Fibroblast of the aortic adventitia (primary cell): ENCODE measurements at places on chromosomes 16 and 17. TPM values are rescaled to one million over a fixed set of nuclear protein-coding genes. Genes with fewer than 3 reads are reported as not detected.

CCL3 gene
- total RNA-seq, result 0.18 TPM in 1 of 2 replicates, not detected in the other

MMP28 gene
- 0.09 TPM in 1 of 2 replicates, not detected in the other for total RNA-seq

GUCY2D gene
- total RNA-seq, result not detected in 2 replicates

UMOD gene
- total RNA-seq, result not detected in 2 replicates

BRIP1 gene
- total RNA-seq, result 2.0 and 20.9 TPM in 2 replicates

CCL16 gene
- total RNA-seq, result not detected in 2 replicates

TMEM170A gene
- total RNA-seq, result 7.0 and 13.6 TPM in 2 replicates

NACA2 gene
- total RNA-seq, result not detected in 2 replicates

MYH1 gene
- total RNA-seq, result 0.08 TPM in 1 of 2 replicates, not detected in the other

STX4 gene
- 24.2 and 29.7 TPM in 2 replicates for total RNA-seq

PDE6G gene
- 0.63 TPM in 1 of 2 replicates, not detected in the other for total RNA-seq

UNC45B gene
- total RNA-seq, result not detected in 2 replicates

MYOCD gene
- total RNA-seq, result 0.16 and 0.18 TPM in 2 replicates

METRNL gene
- 77.4 and 105 TPM in 2 replicates for total RNA-seq

CDRT15 gene
- total RNA-seq, result not detected in 2 replicates

ELP5 gene
- total RNA-seq, result 31.6 and 35.6 TPM in 2 replicates

XAF1 gene
- 27.5 and 47.1 TPM in 2 replicates for total RNA-seq

MLKL gene
- 6.3 and 10.8 TPM in 2 replicates for total RNA-seq

CDC27 gene
- 32.9 and 128 TPM in 2 replicates for total RNA-seq

HOXB6 gene
- total RNA-seq, result 0.63 and 13.1 TPM in 2 replicates

ZP2 gene
- total RNA-seq, result not detected in 2 replicates

KRTAP9-1 gene
- total RNA-seq, result not detected in 2 replicates

TLCD3B gene
- total RNA-seq, result 0.18 TPM in 1 of 2 replicates, not detected in the other

NHERF2 gene
- 11.5 and 26.3 TPM in 2 replicates for total RNA-seq

MT1G gene
- total RNA-seq, result not detected in 2 replicates

EME1 gene
- 9.1 TPM in 1 of 2 replicates, not detected in the other for total RNA-seq

G6PC3 gene
- 9.5 and 38.9 TPM in 2 replicates for total RNA-seq

VTN gene
- 0.09 and 0.82 TPM in 2 replicates for total RNA-seq

RASD1 gene
- total RNA-seq, result 0.36 TPM in 1 of 2 replicates, not detected in the other

TEDC2 gene
- total RNA-seq, result 1.9 and 11.7 TPM in 2 replicates
